ENCODE measurements at places on chromosomes 1 and 21.

- DNase-seq, result no peak
Measured at GRCh38 chr21:34180407-34180806, 107.0 kb downstream of the MRPS6 start.

GRCh38 chr21:45388011-45388521 is 16.9 kb upstream of the COL18A1 start:
- DNase-seq, result peak; percentile 17

DNA sequence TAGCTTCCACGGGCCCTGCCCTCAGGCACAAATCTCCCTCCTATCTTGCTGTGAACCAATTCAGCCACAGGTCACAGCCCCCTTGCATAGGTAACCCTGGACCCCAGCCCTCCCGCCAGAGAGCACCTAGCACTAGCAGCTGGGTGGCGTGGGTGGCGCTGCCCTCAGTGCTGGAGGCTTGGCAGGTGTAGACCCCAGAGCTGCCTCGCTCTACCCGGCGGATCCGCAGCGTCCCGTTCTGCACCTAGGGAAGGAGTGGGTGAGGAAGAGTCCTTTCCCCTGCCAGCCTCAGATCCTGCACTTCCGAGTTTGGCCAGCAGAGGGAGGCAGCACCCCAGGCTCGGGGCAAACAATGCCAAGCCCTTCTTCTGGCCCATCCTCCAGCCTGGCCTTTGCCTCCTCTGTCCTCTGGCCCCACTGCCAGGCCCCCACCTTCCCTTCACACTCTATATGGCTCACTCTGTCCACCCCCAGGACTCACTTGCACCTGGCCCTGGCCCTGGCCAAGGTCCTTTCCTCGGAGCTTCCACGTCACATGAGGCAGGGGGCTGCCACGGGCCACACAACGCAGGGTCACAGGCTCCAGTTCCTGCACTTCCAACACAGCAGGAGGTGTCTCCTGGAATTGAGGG is 9.0 kb downstream of the IGSF9 start:
- DNase-seq, result peak; percentile 74

- no peak for DNase-seq
Measured at GRCh38 chr1:99279525-99279924, 15.2 kb downstream of the PLPPR4 start.

DNA sequence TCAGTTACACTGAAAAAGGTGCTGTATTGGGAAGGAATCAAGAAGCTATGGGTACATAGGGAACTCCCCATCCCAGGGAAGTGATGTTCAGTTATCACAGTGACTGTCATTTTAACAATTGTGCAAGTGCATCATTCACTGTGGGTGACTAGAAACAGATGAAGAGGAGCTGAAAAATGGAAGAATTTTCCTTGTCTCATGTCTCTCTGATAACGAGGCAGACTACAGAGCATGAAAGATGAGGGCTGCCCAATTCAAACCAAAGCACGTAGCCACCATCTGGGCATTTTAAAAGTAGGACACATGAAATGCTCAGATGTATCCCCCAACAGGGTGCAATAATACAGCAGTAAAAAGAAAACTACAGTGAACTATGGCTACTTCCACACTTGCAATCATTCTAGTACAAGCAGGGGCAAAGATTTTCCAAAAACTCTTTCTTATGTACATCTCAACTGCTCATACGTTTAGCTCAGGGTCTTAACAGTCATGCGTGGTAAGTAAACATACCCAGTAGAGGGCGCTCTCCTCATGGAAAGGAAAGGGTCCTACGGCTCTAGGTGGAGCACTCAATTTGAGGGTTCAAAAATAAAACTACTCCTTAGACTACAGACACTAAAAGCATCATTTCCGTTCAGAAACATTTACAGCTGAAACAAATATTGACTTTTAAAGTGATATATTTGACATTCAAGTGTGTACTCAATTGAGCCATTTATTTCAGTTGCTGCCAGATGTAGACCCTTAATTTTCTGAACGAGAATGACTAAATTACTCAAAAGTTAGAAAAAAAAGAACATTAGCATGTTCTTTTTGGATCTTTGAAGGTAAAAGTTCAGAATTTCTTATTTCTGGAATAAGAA is 143.2 kb downstream of the KCTD3 start:
- DNase-seq, result no peak

GRCh38 chr1:172661107-172661506 is 2.2 kb downstream of the FASLG start:
- DNase-seq, result no peak

DNA sequence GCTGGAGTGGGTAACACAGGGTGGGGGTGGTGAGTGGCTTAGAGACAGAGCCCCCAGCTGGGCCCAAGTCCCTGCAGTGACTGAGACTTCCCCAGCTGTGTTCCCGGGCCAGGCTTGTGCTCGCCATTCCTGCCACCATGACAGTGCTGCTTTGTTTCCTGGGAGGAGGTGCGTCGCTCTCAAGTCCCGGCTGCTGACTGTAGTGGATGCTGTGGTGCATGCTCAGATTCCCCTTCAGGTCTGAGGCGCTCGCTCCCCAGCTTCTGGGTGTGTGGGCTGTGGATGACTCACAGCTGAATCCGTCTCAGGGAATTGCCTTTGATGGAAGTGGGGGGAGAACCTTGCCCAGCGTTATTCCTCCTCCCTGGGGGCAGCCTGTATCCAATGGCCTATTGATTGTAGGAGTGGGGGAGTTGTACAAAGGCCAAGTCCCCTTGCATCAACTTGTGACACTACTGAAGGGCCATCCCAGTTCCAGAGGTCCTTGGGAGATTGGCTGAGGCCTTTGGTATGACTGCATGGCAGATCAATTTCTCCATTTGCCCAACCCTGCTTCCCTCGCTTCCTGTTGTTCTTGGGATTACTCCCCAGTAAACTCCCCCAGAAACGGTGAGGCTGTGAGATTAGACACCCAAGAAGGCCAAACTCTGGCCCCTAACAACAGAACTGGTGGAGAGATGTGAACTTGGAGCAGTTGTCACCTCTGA is 17.8 kb upstream of the POU3F1 start:
- no peak for DNase-seq

DNA sequence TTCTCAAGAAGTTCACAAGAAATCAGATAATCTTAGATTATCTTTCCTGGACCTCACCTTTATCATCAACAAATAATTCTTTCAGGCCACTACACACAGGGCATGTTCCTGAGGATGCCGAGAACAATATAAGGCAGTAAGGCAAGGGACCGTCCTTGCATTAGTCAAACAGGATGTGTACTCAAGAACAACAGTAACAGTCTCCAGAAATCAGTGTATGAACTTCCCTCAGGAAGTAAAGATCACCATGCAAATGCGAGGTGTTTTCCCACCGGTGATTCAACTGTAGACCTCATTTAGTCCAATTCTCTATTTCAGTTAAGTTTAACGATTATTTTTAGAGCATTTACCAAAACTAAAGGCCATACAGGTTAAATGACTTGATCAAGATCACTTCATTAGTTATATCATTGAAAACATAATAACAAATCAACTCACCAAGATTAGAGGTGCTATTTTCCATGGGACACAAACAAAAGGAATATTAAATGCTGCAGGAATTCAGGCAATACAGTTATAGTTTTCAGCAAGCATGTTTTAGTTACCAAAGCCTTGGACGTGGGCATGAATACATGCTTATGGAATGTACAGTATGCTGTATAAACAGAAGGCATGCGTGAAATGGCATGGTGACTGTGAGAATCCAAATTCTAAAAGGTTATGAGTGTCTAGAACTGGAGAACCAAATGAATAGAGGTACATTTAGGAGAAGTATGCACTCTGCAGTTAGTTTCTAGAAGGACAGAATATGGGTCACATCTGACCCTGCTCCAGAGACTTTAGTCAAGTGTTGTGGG is 145.2 kb downstream of the TNR start:
- DNase-seq, result no peak

GRCh38 chr1:160206036-160206389 is 829 bp downstream of the PEA15 start:
- peak; percentile 51 for DNase-seq

DNA sequence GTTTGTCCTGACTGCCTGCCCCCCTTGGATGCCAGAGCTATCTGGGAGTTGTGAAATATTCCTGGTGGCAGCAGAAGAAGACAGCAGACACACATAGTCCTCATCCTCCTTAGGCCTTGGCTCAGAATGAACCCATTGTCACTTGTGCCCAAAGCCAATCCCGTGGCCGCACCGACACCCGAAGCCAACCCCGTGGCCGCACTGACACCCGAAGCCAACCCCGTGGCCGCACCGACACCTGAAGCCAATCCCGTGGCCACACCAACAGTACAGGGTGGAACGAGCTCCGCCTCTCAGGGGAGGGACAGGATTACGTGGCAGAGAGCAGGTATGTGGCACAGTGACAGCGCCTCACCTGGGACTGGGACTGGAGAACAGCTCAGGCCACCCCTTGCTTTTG is 186.7 kb downstream of the PRDM16 start:
- no peak for DNase-seq

GRCh38 chr1:198848649-198849048 is 209.8 kb downstream of the PTPRC start:
- no peak for DNase-seq

- DNase-seq, result no peak
Measured at GRCh38 chr1:172960454-172961208, 90.1 kb downstream of the TNFSF18 start.

GRCh38 chr1:30257742-30258380 is 465.5 kb downstream of the MATN1 start:
- no peak for DNase-seq

DNA sequence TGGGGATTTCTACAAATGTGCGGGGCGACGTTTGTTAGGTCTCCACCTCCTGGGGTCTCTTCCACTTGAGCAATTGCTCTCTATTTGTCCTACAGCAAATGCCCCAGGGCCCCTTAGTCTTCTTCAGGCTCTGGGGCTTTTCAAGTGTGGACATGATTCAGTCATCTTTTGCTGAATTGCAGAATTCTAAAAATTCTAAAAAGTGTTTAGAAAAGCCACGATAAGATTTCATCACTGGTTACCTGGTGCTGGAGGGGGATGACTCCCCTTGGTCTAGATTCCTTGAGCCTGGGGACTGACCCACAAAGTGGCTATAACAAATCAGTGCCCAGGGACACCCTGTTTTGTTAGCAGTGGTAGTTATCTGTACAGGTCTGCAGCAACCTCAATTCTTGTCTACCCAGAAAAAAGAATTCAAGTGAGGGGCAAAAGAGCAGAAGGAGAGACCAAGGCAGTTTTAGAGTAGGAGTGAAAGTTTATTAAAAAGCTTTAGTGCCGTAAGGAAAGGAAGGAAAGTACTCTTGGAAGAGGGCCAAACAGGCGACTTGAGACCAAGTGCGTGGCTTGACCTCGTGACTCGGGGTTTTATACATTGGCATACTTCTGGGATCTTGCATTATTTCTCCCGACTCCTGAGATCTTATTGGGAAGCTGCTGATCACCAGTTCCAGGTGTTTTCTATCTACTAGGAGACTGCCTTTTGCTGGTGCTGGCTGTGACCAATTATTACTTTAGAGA is 25.2 kb downstream of the PROK1 start:
- DNase-seq, result peak; percentile 26

DNA sequence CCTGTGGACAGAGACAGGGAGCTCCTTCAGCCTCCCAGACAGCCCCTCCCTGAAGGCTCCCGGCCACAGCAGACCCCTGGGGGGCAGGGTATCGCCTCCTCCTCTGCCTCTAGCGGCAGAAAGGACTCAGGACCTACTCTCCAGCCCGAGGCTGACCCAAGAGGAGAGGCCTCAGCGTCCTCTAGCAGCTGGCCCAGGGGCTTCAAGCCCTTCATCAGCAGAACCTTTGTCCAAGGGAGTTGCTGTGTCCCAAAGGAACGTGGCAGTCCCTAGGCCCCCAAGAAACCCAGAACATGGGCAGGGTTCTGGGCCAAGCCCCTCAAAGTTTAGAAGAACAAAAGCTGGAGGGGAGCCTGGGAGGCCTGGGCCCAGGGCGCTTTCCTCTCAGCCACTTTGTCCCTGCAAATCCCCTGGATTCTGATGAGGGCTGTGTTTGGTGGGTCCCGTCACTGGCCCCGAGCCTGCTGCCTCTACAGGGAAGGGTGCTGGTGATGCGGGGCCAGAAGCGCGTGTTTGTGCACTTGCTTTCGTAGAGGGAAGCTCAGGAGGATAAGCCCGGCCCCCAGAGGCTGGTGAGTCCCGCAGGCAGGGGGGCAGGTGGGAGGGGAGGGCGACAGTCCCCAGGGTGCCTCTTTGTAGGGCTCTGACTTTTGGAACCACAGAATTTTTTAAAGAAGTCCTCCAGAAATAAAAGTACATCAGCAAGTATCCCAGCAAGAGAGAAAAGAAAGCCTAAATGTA is 13.3 kb downstream of the ITGB2 start:
- no peak for DNase-seq

DNA sequence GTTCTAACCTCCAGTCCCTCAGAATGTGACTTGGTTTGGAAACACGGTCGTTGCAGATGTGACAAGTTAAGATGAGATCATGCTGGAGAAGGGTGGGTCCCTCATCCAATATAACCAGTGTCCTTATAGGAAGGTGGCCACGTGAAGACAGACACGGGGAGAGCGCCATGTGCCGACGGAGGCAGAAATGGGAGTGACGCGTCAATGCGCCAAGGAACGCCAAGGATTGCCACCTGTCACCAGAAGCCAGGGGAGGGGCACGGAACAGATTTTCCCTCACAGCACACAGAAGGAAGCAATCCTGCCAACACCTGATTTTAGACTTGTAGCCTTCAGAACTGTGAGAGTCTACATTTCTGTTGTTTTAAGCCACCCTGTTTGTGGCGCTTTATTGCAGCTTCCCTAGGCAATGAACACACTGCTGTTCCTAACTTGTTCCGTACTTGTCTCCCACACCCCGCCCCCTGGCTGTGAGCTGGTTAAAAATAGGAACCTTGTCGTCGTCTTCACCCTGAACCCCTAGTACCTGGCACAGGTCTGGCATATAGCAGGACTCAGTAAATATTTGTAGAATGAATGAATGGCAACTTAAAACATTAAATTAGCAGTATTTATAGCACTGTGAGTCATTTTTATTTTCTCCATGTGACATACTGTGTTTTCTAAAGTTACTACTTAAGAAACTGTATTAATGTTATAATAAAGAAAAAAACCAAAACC is 14.2 kb downstream of the RIMS3 start:
- DNase-seq, result no peak

GRCh38 chr1:167328306-167328815 is 107.7 kb downstream of the POU2F1 start:
- DNase-seq, result no peak

DNA sequence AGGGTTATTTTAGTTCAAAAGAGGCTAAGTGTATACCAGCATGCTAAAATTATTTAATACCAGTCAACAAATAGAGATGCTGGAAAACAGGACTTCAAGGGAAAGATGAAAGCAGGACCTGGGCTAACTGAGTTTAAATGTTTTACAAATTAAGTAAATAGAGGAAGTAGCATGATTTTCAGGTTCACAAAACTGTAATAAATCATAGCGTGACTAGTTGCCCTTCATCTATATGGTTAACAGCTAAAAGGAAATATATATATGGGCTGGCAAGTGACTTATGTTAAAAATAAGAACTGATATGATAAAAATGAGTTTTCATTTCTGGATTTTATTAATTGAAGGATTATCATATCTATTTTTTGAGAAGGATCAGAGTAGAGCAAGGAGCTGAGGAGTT is 25.6 kb downstream of the DPYD start:
- no peak for DNase-seq

DNA sequence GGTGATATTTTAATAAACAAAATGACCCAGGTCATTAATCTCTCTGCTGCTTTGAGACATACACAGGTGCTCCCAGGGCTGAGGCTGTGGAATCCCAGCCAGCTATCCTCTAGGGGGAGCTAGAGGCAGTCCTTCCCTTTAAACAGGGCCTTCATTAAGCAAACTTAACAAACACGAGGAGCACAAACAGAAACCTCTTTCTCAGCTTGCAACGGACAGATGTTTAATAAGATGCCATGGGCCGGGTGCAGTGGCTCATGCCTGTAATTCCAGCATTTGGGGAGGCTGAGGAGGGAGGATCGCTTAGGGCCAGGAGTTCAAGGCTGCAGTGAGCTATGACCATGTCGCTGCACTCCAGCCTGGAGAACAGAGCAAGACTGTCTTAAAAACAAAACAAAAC is 106.7 kb downstream of the HIVEP3 start:
- peak; percentile 65 for DNase-seq

Data from adrenal gland (tissue), 19 donors.